ENCODE measurements at places on chromosomes 4 and X. TPM values are rescaled to one million over a fixed set of nuclear protein-coding genes. Genes with fewer than 3 reads are reported as not detected.

DNA sequence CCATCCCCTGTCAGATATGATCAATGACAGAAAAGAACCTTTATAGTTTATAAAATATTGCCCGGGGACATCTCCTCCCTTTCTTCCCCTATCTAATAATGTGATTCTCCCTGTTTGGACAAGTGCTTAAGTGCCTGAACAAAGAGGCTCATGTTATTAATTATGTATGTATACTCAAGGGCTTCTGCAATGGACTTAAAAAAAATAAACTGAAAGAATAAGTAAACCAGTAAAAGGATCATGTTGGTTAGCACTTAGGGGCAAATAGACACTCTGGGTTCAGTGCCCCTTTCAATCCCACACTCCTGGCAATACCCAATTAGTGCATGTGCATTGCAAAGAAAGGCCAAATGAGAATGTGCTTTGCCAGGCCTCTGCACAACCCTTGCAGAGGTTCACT, 30.7 kb upstream of the RPS6KA6 start:
- no peak for DNase-seq

DNA sequence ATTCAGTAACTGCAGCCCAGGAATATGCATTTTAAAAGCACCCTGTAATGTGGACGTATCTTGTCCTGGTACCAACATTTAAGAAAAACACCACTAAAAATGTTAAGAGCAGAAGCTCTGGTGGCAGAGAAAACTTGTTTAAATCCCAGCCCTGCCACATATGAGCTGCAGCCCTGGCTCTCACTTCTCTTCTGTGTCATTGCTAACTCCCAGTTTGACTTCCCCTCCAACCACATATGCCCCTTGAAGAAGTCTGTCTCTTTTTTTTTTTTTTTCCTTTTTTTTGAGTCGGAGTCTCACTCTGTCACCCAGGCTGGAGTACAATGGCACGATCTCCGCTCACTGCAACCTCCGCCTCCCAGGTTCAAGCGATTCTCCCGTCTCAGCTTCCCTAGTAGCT, 14.8 kb downstream of the LHFPL1 start:
- DNase-seq: no peak

The RNF128 gene
- polyA plus RNA-seq: not detected

The APBB2 gene
- polyA plus RNA-seq: 33.9 TPM
